ENCODE measurements at places on chromosomes 5 and 9.

- no peak for DNase-seq
Measured at GRCh38 chr5:109161914-109162683, 247.7 kb downstream of the PJA2 start.

GRCh38 chr5:159061179-159061796 is 38.4 kb downstream of the EBF1 start:
- DNase-seq: no peak

GRCh38 chr9:6302417-6302816 is 25.8 kb upstream of the TPD52L3 start:
- no peak for DNase-seq

- no peak for DNase-seq
Measured at GRCh38 chr9:121505903-121506735, 6.5 kb upstream of the GGTA1 start.

DNA sequence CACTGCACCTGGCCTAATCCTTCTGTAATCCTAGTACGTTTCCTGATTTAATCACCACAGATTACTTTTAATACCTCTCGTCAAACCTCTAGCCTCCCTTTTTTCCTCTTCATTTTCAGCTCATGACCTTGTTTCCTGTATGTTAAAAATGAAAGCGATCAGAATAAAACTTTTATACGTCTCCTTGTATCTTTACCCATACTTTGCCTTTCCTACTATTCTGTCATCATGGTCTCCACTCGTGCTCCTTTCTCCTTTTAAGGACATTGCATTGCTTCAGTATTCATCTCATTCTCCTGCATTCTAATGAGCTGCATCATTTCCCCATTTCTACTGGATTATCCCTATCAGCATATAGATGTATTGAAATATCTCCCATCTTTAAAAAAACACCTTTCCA is 8.5 kb downstream of the CDC42SE2 start:
- DNase-seq: no peak

DNA sequence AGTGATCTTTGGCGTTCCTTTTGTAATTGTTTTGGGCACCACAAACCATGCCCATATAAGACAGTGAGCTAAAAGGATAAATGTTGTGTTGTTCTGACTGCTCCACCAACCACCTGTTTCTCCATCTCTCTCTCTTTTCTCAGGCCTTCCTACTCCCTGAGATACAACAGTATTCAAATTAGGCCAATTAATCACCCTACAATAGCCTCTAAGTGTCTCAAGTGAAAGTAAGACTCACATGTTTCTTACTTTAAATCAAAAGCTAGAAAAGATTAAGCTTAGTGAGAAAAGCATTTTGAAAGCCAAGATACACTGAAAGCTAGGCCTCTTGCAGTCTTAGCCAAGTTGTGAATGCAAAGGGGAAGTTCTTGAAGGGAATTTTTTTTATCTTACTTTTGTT is 268.8 kb upstream of the NREP start:
- no peak for DNase-seq

DNA sequence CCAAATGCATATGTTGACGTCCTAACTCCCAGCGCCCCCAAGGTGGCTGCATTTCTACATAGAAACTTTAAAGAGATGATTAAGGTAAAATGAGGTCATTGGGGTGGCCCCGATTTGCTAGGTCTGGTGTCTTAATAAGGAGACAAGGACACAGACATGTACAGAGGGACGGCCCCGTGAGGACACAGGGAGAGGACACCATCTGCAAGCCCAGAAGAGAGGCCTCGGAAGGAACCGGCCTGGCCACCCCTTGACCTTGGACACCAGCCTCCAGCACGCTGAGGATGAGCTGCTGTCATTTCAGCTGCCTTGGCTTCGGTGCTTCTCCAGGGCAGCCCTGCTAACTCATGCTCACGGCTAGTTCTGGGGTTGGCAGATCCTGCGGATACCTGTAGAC is 73.2 kb downstream of the MRPL36 start:
- no peak for DNase-seq

DNA sequence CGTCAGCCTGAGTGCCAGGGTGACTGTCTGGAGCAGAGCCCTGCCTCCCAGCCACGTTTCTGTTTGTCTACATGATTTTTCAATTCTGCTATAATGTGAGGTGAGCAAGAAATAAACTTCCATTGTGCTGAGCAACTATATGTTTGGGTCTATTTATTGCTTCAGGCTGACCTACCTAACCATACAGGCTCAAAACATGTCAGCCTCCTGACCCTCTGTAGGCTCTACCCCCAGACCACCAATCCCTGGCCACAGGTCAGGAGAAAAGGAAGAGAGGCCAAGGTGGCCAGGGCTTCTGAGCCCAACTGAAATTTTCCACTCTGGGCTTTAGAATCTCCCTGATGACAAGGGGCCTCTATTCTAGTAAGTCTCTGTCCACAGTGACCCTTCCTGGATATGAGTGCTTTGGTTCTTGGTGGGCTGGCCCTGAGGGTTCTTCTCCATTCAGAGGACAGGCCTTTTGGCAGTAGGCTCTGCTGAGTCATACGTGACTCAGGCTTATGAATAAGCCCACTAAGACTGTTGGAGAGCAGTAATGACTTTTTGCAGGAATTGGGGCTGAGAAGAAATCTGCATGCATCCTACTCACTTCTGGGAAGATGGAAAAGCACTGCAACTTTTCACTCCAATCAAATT is 117.2 kb upstream of the TBCA start:
- no peak for DNase-seq

DNA sequence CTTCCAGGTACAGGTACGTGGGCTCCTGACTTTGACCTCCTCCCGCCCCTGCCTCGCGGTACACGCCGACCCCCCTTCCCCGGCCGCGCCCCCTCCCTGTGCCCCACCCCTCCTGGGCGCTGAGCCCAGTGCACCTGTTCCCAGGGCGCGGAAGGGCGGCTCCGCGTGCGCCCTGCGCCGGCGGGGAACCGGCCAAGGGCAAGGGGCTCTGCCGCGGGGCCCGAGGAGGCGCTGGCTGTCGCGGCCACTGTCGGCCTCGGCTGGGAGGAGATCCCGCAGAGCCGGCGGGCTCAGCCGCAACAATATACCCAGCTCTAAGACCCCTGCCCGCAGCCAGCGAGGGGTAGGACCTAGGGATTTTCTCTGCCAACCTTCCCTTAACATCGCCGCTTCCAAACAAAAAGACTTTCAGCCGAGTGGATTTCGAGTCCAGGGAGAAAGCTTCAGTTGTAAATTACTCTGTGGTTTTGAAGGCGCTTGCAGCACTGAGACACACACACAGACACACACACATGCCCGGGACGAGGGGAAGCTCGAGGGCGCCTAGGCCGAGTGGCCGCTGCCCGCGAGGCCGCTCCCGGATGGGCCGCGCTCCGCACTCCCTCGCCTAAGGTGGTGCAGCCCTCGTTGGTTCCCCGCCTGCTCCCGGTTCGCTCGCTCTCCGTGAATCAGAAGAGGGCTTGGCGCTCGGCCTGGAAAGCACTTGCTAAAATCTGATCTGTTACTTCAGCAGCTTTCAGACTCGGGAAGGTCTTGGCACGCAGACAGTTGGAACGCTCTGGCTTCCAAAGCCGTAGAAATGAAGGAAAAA is 1.2 kb downstream of the FGF18 start:
- DNase-seq: peak; percentile 24

DNA sequence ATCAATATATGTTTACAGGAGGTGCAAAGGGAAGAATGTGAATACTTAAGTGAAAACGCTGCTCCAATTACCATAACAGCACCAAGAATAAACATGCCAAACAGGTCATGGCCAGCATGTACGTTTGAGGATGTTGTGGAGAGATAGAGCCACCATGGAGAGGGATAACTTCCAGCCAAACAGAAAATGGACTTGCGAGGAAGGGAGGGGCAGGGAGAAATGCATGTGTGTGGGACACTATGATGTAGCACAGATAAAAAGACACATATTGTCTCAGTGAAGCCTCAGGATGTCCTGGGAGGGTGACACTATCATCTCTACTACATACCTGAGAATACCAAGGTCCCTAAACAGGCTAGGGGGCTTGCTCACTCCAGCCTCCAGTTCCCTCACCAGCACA is 488.9 kb downstream of the SPOCK1 start:
- no peak for DNase-seq

DNA sequence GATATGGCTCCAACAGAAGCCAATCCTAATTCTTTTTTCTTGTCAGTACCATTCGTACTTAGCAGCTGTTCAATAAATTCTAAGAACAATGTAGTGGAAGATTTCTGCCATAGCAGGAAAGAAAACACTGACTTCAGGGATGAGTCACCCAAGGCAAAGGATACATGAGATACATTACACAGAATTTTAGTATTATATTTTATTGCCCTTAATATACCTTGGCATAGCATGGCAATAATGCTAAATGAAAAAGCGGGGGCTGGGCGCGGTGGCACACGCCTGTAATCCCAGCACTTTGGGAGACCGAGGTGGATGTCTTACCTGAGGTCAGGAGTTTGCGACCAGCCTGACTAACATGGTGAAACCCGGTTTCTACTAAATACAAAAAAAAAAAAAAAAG is 619.1 kb upstream of the DAB2 start:
- no peak for DNase-seq

- DNase-seq: no peak
Measured at GRCh38 chr5:164057121-164057520, 551.7 kb downstream of the MAT2B start.

DNA sequence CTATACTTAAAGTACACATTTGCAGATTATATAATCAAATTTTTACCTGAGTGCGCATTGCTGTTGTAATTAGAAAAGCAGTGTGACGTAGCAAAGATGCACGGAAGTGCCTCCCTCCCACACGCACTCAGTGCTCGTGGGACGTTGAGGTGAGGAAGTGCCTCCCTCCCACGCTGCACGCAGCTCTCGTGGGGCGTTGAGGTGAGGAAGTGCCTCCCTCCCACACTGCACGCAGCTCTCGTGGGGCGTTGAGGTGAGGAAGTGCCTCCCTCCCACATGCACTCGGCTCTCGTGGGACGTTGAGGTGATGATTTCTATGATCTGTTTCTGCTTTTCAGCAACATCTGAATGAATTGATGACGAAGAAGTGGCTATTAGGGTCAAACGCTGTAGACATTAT is 21.0 kb downstream of the EXOC3 start:
- no peak for DNase-seq

GRCh38 chr9:95383185-95383676 is 65.7 kb upstream of the FANCC start:
- no peak for DNase-seq

DNA sequence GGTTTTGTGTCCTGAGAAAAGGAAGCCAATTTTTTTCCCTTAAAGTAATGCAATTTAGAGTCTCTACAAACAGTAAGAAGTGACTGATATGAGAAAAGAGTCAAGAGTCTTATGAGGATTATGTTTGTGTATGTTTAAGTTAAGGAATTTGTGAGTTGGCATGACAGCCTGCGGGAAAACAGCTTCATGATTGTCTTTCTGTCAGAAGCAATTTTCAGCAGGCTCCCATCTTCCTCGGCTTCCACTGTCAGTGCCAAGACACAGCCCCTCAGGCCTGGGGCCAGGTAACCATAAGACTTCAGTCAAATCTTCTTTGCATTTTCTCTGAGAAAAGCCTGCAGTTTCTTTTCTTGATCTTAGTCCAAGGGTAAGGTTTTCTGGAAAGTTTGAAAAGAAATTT is 17.0 kb upstream of the SELENOP start:
- DNase-seq: no peak

DNA sequence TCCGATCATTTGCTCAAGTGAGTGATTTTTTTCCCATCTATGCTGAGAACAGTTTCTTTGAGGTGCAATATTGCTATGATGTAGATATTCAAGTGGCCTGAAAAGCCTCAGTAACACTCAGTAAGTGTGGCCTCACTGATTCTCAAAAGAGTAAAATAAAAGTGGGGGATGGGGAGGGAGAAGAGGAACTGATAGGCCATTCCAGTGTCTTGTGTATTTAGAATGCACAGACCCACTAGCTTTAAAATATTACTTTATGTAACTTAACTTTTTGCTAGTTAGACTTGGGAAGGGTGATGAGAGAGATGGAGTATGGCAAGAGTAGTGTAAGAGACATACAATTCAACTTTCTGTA is 79.5 kb upstream of the ZNF608 start:
- DNase-seq: no peak

GRCh38 chr5:151676314-151676712 is 10.4 kb downstream of the SPARC start:
- DNase-seq: no peak

GRCh38 chr9:123218831-123219230 is 49.6 kb downstream of the STRBP start:
- DNase-seq: no peak

- DNase-seq: no peak
Measured at GRCh38 chr9:12933957-12934356, 159.1 kb downstream of the LURAP1L start.

DNA sequence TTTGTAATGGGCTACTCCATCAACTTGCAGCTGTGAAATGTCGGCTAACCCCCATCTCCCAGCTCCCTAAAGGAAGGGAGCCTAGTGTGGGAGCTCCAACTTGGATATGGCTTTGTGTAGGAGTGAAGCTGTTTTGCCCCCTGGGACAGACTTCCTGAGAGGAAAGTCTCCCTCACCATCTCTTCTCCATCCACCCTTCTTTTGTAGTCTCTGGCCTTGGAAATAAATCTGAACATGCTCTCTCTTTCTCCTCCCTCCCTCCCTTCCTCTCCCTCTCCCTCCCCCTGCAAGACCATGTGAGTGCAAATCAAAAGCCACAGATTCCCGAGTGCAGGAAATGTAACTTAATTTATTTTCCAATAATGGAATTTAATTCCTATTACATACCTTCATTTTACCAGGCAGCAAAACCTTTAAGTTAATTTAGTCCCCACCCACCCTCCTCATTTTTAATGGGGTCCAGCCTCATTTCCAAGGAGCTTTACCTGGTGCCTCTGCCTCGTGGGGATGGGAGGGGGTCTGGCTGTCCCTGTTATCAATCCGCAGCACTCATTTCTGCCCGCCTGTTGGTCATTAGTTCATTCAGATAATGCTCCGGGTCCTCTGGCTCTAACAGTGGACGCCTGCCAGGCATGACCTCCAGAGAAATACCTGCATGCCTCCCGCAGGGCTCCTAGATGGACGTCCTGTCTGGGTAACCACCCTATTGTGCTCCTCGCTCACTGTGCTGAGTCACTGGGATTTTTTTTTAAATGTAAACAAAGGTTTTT is 122.9 kb upstream of the TAF11L2 start:
- DNase-seq: no peak

DNA sequence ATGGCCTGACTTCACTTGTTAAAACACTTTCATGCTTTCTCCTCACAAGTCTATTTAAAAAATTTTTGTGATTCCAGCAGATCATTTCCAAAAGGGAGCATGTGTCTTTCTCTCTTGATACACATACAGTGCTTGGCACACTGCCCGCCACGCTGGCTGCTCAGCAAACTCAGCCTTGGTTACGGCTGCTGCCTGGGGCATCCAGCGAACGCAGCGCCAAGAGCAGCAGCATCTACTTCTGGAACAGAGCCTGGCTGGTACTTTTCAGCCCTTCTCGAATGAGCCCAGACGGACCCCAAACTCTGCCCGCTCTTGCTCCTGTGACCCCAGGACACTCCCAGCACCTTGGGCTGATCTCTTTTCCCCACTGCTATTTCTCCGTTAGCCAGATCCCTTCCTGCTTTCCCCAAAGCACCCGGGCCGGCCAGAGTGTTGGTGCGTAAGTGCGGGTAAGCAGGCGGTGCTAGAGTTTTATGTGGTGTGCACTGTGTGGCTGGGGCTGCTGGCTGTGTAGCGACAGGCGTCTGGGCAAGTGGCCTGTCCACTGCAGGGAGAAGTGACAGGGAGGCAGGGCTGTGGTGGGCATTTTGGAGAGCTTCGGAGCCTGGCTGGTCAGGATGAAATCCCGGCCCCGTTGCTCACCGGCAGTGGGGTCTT is 73.2 kb downstream of the SH3PXD2B start:
- DNase-seq: peak; percentile 59

- DNase-seq: no peak
Measured at GRCh38 chr9:124889006-124889405, 27.1 kb downstream of the ARPC5L start.

Measured in COR-L47 (cell line).